ENCODE measurements at places on chromosomes 3 and 15.

- no peak for DNase-seq
These were observed 4.6 kb downstream of the TPM1 start for GRCh38 chr15:63046917-63047760.

DNA sequence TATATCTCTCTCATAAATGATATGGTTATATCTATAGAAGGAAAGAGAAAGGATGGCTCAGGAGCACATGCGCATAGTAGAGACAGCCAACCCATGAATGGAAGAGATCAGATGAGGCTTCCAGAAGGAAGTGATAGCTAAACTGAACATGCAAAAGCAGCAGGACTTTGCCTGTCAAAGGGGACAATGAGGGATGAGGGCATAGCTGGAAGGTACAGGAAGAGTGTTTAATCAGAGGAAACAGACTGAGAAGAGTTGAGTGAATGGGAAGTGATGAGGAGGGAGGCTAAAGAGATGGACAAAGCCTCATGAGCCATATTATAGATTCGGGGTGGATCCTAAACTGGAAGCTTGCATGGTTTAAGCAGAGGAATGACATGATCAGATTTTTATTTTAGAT, 26.5 kb upstream of the VEPH1 start:
- DNase-seq: no peak

DNA sequence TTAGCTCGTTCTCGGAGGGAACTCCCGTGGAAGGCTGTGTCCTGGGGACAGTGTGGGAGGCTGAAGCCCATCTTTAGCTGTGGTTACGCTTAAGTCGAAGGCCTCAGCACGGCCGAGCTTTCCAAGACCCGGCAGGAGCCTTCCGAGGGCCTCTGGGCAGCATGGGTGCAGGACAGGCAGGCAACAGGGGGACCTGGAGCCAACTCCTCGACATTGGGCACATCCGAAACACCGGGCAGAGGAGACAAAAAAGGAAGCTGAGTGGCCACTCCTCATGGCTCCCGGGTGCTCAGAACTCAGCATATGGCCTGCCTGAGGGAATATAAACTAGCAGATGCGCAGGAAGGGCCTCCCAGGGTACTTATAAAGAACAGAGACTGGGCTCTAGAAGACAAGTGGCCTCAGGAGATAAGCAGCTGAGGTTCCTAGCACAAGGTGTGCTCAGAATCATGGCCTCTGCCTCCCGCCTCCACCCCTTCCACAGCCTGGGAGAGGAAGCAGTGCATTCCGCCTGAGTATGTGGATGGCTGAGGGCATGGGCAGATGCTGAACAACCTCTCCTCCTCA, 34.1 kb downstream of the ABTB1 start:
- DNase-seq: no peak

DNA sequence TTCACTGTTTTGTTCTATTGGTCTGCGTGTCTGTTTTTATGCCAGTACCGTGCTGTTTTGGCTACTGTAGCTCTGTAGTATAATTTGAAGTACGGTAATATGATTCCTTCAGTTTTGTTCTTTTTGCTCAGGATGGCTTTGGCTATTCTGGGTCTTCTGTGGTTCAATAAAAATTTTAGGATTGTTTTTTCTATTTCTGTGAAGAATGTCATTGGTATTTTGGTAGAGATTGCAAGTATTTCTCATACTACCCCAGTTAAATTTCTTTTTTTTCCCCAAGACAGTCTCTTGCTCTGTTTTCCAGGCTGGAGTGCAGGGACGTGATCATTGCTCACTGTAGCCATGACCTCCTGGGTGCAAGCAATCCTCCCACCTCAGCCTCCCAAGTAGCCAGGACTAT, 53.4 kb downstream of the STARD9 start:
- DNase-seq: no peak

GRCh38 chr3:183650554-183650953, 15.1 kb downstream of the KLHL24 start:
- DNase-seq: no peak
